ENCODE measurements at places on chromosomes 16 and 17.

DNA sequence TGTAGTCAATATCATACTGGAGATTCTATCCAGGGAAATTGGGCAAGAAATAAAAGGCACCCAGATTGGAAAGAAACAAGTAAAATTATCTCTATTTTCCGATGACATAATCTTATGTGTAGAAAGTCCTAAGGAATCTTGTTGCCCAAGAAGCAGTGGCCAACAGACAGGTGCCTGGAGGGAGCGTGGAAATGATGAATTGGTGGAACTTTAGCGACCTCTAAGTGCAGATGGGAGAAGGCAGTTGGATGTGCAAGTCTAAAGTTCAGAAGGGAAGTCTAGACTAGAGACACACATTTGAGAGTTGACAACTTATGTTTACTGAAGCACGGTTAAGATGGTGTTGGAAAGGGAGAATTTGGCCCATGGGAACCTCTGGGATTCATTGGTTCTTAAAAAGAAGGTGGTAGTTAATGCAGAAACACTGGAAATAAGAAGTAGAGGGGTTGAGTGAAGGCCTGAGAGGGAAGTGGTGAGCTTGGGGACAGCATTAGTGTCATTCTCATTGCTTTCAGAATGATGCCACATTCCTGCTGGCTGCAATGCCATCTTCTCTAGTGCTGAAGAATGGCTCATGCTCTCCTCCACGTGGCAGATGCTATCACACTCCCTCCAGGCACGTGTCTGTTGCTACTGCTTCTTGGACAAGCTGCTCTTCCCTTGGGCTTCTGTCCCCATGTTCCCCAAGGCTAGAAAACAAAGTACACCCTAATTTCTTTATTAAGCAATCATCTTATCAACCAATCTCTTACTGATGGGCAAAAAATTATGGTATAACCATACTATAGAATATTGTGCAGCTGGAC, 24.0 kb downstream of the TAT start:
- DNase-seq, result no peak

DNA sequence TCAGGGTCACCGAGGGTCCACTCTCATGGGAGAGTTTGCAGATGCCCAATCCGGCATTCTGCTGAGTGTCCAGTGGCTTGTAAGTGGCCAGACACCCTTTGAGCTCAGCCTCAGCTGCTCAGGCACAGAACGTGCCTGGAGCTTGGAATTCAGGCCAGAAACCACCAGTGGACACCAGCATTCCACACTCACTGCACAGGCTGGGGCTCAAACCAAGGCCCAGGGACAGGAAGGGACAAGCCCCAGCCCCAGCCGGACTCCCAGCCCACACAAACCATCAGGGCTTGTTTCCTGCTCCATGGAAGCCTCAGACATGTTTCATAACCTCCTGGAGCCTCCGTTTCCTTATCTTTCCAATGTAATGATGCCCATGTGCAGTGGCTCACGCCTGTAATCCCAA, 5.0 kb upstream of the NPRL3 start:
- DNase-seq, result no peak

GRCh38 chr17:56680676-56681075, 87.2 kb downstream of the NOG start:
- no peak for DNase-seq

DNA sequence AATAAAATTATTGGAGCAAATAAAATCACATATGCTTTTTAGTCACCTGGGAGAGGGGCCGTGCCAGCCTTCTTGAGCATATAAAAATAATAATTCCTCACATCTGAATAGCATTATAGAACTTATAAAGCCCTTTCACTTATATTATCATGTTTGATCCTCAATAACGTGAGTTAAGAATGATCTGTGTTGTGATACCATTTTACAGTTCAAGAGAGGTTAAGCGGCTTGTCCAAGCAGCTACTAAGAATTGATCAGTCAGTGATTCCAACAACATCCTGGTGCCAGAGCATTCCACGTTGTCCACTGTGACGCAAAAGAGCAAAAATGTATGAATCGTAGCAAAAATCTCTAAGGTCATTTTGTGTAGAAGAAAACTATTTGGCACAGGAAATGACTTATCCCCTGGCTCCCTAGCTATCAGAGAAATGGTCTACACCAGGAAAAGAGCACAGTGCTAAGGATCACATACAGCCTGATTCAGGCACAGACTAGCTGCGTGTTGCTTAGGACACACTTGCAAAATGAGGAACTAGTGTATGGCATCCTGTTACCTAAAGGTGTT, 33.0 kb downstream of the ANKFN1 start:
- DNase-seq, result no peak

DNA sequence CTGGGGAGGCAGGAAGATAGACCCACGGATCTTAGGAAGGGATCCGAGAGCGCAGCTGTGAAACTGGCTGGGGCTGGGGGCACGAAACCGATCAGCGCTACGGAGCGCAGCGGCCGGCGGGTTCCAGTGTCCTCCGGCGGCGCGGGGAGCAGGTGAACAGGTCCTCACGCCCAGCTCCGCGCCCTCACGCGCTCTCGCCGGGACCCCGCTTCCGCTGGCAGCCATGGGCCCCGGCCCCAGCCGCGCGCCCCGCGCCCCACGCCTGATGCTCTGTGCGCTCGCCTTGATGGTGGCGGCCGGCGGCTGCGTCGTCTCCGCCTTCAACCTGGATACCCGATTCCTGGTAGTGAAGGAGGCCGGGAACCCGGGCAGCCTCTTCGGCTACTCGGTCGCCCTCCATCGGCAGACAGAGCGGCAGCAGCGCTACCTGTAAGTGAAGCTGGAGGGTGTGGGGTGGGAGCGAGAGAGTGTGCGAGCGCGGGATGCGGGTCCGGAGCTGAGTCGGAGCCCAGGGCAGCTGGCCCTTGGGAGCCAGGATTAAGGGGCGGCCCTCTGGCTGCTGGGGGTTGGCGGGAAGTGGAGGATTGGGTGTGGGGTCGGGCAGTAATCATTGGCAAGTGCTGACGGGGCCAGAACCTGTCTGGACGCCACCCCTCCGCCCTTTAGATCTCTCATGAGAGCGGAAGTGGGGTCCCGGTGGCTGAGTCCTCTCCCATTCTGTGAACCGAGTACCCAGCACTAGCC, 479 bp downstream of the ITGA3 start:
- DNase-seq, result peak; percentile 95

DNA sequence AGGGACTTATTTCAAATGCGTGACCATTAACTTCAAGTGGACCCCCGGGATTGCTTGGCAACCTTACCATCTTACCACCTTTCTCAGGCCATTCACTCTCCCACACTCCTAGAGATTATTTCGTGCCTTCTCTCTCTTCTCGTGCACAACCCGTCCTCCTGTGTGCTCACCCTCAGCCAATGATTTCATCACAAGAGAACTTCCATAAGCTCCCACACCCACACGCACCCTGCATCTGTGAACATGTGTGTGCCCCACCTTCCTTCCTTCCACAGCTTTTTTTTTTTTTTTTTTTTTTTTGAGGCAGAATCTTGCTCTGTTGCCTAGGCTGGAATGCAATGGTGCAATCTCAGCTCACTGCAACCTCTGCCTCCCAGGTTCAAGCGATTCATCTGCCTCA, 27.4 kb upstream of the CDH3 start:
- DNase-seq, result no peak

GRCh38 chr17:77124192-77124889, 16.4 kb upstream of the SEC14L1 start:
- no peak for DNase-seq

DNA sequence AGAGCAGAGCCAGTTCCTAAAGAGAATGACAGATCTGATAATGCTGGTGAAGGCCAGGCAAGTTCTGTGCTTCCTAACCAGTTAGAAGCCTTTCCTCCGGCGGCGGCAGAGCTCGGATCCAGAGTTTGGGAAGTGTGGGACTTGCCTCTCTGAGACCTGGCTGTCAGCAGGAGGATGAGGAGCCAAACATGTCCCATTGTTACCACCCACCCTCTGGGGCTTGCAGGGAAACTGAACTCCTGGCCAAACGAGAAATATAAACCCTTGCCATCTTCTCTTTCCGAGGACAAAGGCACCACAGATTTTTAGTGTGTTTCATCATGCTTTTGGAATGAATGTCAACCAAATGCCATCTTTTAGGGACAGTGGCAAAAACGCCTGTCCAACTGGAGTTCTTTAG, 80.2 kb upstream of the SMURF2 start:
- DNase-seq, result no peak

DNA sequence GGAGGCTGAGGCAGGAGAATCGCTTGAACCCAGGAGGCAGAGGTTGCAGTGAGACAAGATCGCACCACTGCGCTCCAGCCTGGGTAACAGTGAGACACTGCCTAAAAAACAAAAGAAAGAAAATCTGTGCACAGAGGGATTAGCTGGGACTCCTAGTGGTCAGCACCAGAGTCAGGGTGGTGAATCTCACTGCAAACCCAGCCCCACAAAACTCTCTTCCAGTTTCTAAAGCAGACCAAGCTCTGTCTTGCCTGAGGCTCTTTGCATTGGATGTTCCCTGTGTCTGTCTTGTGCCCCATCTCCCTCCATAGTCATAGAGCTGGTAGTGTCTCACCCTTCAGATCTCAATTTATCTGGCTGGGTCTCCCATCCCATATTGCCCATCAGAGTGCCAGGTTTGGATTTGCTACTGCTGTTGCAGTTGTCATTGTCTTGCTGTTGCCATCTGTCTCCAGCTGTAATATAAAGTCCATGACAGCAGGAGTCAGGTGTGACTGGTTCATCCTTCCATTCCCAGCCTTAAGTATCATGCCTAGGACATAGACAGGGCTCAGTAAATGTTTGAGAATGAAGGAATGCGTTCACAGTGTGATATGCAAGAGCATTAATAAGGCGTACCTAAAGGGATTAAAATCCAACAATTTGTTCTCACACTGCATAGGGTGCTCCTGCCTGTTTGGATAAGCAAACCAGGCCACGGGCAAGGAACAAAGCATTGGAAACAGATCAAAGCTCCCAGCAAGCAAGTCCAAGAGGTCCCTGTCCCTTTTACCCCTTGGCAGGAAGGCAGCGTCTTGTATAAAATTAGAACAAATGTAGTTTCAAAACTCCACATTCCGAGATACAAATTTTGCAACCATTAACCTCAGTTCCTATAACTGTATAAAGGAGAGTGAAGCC, 614.6 kb upstream of the CDH5 start:
- no peak for DNase-seq

- DNase-seq, result no peak
Measured at GRCh38 chr17:72471296-72471695, 350.5 kb downstream of the SOX9 start.

GRCh38 chr17:81371910-81372760, 23.1 kb upstream of the BAHCC1 start:
- no peak for DNase-seq

DNA sequence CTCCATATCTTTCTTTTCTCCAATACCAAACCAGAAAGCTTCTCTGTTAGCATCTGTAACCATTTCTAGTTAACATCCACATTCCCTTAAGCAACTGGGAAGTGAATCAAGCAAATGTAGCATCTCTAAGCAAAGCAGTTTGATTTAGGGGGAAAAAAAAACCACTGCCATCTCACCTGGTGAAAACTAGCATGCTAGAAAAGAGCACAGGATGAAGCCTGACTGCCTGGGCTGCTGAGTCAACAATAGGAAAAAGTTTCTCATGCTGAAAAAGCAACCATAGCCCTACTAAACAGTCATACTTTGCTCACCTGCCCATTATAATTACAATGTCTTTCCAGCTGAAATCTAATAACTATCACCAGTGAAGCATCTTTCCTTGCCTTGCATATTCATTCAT, 139.3 kb downstream of the ANKFN1 start:
- DNase-seq, result no peak

DNA sequence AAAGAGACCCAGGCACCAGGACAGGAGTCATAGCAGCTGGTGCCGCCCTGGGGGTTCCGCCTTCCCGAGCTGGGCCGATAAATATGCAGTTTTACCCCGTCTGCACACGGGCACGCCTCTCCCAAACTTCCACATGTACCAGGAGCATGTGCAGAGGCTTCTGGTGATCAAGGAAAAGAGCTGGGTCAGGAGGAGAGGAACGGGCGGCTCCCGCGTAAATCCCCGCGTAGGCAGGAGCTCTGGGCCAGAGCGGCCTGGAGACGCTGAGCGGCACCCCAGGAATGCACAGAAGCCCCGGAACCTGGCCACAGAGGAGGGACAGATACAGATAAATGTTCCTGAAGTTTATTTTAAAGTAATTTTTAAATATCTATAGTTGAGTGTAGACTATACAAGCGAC, 46.6 kb upstream of the METRNL start:
- DNase-seq, result no peak

GRCh38 chr17:81932333-81932983, 4.6 kb downstream of the PYCR1 start:
- no peak for DNase-seq

GRCh38 chr17:30299000-30299399, 7.3 kb upstream of the BLMH start:
- DNase-seq, result no peak

DNA sequence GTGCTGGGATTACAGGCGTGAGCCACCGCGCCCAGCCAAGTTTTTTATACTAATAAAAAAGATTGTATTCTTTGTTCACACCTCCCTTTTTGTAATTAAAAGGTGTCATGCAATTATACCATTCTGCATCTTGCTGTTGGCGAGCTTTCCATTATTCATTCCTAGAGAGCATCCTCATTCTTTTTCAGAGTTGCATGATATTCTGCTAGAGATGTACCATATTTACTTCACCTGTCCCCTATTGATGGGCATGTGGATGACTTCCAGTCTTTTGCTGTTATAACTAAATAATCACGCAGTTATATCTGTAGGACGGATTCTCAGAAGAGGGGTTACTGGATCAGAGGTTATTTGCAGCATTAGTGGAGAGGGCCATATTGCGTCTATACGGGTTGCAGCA, 17.0 kb downstream of the SGSM2 start:
- DNase-seq, result no peak

DNA sequence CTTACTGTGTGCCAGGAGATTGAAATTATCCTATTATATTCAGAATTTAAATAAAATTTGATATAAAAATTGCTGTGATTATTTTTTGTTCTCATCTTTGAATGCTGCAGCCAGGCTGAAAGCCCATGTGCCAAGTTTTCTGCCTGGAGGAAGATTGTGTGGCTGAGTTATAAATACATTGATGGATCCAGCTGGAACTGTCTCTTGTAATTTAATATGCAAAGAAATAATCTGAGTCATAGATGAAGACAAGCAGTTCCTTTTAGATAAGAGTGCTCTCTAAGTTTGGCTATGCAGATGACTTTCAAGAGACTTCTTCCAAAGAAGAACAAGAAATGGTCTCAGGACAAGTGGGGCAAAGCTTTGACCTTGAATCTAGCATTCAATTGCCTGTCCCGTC, 871.0 kb downstream of the CDH11 start:
- DNase-seq, result no peak

GRCh38 chr17:2406271-2406902, 5.5 kb upstream of the MNT start:
- no peak for DNase-seq

- DNase-seq, result no peak
Measured at GRCh38 chr17:76255801-76256429, 9.2 kb upstream of the UBALD2 start.

DNA sequence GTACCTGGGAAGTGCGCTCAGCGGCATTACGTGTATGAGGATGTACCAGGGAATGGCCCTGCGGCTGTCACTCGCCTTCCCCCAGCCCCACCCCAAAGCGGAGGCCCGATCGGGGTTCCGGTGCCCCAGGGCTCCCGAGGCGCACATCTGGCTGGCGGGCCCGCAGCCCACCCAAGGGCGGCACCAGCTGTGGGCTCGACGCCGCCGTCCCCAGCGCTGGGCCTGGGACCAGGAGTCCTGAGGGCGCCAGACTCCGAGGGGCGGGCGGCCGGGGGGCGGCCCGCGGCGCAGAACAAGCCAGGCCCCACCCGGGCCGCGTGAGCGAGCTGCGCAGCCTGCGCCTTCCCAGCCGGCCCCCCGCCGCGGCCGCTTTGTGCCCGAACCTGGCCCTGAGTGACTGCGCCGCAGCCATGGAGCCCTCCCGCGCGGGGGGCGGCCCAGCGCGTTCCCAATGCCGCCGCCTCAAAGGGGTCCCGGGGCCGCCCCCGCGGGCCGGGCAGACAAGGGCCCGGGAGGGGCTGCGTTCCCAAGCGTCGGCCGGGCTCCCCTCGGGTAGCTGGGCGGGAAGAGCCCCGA, 17.4 kb downstream of the ZNF423 start:
- DNase-seq, result peak; percentile 69
